Foreskin melanocyte (primary cell): ENCODE measurements at places on chromosomes 5 and 9.

GRCh38 chr9:9612270-9612669 is 1000.5 kb downstream of the PTPRD start:
- no peak for DNase-seq

- DNase-seq: no peak
Measured at GRCh38 chr9:36551910-36552309, 20.8 kb upstream of the MELK start.

DNA sequence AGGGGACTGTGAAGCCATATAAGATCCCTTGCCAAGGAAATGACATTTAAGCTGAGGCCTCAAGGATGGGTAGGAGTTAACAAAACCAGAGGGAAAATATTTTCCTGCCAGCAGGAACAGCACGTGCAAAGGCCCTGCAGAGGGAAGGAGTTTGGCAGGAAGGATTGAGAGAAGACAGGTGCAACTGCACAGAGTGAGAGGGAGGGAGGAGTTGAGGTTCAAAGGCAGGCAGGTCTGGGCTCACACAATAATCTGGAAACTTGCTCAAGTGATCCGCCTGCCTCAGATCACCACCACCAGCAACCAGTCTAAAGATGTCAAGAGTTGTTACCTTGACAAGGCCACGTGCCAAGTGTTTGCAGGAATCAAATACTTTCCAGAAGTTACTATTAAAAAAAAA is 31.1 kb upstream of the PWWP2A start:
- DNase-seq: no peak

DNA sequence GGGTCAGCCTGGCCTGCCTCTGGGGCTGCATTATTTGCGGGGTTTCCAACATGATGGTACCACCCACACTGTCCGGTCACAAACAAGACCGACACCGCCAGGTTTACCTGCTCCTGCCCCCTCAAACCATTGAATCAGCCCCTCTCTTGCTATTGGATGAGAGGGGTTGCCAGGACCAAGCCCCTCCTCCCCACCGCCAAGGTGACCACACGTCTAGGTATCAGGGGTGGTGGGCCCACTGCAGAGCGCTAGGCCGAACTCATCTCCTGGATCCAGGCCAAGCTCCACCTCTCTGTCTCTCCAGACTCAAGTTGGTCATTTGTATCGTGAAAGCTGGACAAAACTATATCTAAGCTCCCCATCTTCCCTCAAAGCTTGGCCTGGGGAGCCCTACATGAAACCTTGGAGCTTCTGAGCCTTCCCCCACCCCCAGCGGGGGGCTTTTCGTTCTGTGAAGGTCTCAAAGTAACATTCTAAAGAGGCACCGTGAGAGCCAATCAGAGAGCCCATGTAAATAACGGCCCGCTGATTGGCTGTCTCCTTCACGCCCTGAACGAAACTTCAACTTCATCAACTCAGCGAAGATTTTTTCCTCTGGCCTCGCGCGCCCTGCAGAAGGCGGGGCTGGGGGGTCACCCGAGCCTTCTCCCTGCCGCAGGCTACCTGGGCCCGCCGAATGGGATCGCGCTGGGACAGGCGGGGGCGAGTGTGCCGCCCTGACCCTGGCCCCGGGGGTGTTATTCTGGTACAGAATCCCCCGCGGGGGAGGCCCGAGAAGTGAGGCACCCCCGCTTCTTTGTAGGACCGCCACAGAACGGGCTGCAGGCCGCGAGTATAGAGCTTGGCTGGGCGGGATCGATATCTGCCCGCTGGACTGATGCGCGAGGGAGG is 49.6 kb upstream of the PSD2 start:
- peak; percentile 53 for DNase-seq

GRCh38 chr9:131669269-131670157 is 70.4 kb downstream of the RAPGEF1 start:
- DNase-seq: no peak

DNA sequence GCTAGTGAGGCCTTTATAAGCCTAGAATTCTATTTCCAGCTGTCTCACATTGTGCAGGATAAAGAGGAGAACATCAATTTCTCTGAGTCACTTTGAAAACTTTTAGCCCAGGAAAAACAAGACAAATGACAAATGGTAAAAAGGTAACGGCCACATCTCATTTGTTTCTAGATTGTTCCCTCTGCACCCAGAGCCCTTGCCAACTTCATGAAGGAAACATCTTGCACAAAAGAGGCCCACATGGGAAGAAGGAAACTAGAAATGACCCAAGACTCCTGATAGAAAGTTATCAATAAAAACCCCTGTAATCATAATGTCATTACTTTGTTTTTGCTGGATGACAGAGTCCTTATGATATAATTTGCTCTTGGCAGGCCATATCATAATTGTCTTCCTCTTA is 5.3 kb downstream of the DPYSL3 start:
- DNase-seq: no peak

DNA sequence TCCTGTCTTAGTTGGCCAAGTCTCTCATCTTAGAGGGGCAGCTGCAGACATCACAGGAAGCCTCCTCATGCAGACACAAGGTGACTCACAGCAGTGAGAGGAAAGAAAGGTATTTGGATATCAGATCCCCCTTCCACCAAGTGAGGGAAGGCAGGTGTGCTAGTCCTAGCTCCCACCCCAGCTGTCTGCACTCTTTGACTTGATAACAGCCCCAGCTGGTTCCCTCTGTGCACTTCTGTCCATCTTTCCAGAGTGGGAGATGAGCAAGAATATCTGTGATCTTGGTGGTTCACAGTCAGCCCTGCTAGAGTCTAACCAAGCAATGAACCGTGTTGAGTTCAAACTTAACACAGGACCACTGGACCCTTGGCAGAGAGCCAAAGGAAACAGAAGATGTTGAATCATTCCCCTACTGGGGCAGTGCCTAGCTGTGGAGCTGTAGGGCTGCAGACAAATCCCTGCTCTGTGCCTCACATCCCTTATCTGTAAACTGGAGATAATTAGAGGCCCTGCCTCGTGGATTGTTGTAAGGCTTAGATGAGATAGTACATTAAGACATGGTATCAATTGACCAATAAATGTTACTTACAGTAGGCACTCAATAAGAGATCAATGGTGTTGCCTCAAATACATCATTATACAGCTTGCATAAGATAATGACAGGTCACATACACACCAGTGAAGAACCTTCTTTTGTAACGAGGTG is 39.1 kb downstream of the SH3RF2 start:
- DNase-seq: peak; percentile 35

DNA sequence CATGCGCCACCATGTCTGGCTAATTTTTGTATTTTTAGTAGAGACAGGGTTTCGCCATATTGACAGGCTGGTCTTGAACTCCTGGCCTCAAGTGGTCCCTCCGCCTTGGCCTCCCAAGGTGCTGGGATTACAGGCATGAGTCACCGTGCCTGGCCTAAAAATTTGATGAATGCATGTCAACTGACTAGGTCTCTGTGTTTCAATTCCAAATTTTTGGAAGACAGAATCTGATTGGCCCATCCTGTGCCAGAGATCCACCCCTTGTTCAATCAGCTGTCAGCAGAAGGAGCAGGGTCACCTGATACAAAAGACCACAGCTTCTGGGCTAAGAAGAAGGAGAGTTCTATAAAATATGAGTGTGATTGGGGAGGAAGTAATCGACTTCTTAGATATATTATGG is 43.5 kb upstream of the COL15A1 start:
- no peak for DNase-seq

GRCh38 chr5:123209502-123210027 is 120.5 kb downstream of the PRDM6 start:
- DNase-seq: peak; percentile 29

- no peak for DNase-seq
Measured at GRCh38 chr5:163624431-163624830, 119.0 kb downstream of the MAT2B start.

GRCh38 chr5:173823721-173824567 is 64.2 kb upstream of the CPEB4 start:
- no peak for DNase-seq

DNA sequence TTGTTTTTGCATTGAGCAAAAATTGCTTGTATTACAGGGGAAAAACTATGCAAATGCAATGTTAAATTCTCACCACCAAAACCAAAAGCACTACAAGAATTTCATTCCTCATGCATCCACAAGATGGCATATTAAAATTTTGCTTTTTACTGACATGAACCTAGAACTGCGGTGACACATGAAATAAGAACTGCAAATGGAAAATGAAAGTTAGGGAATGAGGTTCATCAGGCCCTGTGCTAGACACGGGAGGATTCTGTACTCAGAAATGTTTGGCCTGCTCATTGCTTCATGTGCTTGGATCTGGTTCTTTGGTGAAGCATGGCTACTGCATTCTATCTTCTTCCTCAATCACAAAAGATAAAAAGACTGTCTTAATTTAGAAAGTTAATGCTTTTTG is 9.1 kb upstream of the RFK start:
- DNase-seq: peak; percentile 45

GRCh38 chr9:86892576-86892975 is 54.7 kb downstream of the GAS1 start:
- DNase-seq: no peak

- DNase-seq: no peak
Measured at GRCh38 chr5:146410272-146410671, 36.9 kb upstream of the TCERG1 start.

- DNase-seq: no peak
Measured at GRCh38 chr5:106940986-106941385, 729.8 kb downstream of the EFNA5 start.

DNA sequence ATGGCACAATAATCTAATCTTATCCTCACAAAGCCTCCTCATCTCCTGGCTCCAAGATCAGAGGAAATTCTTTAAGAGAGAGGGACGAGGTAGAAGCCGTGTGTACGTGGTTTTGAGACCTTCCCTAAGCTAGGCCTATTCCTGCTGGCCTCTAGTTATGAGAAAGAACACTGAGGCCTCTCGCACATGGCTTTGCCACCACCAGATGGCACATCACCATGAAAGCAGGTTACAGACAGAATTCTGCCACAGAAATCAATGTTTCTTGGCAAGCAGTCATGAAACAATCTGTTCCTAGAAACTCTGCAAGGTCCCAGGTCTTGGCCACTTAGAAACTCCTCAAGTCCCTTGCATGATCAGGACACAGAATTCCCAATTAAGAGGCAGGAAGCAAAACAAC is 268.2 kb upstream of the TAS2R1 start:
- DNase-seq: no peak

DNA sequence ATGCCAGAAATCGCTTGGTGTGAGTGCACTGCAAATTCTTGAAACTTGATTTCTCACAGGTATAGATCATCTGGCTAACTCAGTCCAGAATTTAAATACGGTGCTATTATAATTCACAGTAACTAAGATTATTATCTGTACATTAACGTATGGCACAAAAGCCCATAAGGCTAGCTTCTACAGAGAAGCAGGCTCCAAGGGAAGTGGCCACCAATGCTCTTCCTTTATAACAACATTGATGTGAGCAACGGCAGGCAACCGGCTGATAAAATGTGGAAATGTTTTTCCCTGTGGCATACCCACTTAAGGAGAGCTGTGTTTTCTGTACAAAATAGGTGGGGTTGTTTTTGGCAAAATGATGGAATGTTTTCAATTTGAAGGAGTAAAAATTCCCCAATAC is 35.7 kb downstream of the SEMA4D start:
- no peak for DNase-seq

GRCh38 chr5:140041492-140042392 is 1.4 kb downstream of the NRG2 start:
- peak; percentile 74 for DNase-seq

DNA sequence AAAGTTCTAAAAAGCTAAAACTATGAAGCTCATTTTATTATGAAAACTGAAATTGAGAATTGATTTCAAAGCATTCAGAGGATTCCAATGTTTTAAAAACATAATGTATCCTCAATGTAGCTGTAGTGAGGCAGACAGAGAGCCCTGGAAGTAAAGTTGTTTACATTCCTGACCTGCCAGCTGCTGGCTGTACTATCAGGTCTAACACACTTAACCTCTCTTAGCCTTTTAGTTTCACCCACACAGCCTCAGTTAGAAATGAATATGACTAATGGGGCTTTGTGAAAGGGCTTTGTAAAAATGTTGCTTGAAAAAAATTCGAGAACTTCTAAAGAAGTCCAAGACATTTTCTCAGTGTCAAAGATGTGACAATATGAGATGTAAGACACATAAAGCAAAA is 122.6 kb downstream of the FBXL17 start:
- no peak for DNase-seq

DNA sequence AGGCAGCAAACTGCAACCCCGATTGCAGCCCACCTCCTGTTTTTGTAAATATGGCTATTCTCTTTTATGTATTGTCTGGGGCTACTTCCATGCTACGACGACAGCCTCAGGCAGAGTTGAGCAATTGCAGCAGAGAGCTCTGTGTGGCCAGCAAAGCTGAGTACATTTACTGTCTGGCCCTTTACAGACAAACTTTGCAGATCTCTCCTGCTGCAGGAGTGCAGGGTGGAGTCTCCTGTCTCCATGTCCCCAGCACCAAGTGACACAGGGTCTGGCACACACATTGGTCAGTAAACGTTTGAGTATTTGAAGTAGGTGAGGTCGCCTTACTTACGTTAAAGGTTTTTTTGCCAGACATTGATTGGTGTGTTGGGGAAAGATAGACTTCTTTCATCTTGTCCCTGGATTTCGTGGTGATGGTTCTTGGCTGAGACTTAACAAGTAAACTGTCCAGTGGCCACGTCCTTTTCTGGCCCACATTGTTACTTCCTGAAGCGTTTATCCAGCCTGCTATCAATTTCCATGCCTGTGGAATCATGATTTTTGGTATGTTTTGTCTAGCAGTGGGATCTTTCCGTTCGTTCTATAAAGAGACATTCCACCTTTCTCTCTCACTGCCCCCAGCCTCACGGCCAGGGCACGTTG is 27.2 kb downstream of the PRRC2B start:
- DNase-seq: peak; percentile 77

- DNase-seq: no peak
Measured at GRCh38 chr5:27474047-27474309, 435.6 kb upstream of the CDH9 start.

- DNase-seq: no peak
Measured at GRCh38 chr9:34387239-34387638, 10.5 kb upstream of the MYORG start.

- DNase-seq: no peak
Measured at GRCh38 chr5:14545862-14546261, 35.7 kb upstream of the OTULINL start.

- DNase-seq: no peak
Measured at GRCh38 chr9:82563094-82563493, 499.8 kb downstream of the RASEF start.

- no peak for DNase-seq
Measured at GRCh38 chr5:143618141-143618540, 193.8 kb upstream of the HMHB1 start.

GRCh38 chr5:61638476-61638875 is 306.4 kb downstream of the ZSWIM6 start:
- DNase-seq: no peak
